ENCODE measurements at places on chromosomes 1 and 21.

GRCh38 chr1:36442337-36442736 lies 7.9 kb downstream of the OSCP1 start:
- no peak for DNase-seq

GRCh38 chr1:239939602-239940001 lies 152.1 kb upstream of the FMN2 start:
- no peak for DNase-seq

- no peak for DNase-seq
These were observed 24.8 kb upstream of the ITPKB start for GRCh38 chr1:226763905-226764264.

DNA sequence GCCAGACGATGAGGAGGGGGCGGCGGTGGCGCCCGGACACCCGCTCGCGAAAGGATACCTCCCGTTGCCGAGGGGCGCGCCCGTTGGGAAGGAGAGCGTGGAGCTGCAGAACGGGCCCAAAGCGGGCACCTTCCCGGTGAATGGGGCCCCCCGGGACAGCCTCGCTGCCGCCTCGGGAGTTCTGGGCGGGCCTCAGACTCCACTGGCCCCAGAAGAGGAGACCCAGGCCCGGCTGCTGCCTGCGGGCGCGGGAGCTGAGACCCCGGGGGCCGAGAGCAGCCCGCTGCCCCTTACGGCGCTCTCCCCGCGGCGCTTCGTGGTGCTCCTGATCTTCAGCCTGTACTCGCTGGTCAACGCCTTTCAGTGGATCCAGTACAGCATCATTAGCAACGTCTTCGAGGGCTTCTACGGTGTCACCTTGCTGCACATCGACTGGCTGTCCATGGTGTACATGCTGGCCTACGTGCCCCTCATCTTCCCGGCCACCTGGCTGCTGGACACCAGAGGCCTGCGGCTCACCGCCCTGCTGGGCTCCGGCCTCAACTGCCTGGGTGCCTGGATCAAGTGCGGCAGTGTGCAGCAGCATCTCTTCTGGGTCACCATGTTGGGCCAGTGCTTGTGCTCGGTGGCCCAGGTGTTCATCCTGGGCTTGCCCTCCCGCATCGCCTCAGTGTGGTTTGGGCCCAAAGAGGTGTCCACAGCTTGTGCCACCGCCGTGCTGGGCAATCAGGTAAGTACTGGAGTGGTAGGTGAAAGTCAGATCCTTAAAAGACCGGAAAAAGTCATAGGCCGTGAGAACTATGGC lies 588 bp downstream of the FLVCR1 start:
- DNase-seq, result no peak

DNA sequence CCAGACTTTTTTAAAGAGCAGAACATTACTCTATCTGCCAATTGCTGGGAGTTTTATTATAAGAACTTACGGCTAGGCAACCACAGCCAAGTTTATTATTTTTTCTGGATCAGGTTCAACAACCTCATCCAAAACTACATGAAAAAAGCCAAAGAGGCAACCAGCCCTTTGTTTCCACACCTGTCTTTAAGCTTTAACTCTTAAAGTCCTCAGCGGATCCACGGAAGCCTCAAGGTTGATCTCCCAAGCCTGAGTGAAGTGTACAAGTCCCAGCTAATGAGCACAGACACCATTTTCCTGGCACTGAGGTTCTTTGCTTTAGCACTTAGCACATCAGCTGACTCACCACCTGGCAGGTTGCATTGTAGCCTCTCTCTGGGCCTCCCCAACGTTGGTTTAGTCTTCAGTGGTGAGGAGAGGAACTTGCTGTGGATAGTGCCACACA lies 143.1 kb downstream of the TGFBR3 start:
- DNase-seq, result no peak

DNA sequence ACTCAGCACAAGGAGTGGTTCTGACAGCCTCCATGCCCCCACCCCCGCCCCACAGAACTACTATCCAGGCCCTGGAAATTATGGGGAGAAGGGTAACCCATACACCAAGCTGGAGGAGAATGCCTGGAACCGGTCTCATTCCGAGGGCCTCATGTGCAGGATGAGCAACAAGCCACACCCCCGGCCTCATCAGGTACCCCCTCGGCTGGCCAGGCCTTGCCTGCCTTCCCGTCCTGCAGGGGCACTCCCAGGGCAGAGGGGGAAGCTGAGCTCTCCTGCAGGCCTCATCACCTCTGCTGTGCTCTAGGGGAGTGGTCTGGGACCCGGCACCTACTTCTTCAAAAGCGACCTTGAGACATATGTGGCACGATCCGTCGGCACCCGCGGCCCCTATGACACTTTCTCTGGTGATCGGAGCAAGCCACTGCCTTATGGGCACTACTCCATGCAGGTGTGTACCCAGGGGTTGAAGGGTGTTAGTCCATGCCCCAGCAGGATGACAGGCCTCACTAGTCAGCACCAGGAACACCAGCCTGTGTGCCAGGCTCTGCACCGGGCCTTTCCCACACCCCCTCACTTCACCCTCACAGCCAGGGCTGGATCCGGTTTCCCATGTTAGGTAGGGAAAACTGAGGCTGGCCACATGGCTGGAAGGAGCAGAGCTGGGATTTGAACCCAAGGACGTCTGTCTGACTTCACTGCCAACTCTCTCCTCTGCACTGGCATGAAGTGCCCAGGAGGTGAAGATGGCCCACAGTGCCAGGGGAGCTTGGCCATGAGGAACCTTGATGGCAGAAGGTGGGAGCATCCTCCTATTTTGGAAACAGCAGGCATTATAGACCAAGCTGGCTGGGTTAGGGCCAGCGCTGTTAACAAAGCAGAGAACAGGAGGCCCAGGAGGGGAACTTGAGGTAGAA lies 10.9 kb upstream of the TTC22 start:
- DNase-seq, result no peak

DNA sequence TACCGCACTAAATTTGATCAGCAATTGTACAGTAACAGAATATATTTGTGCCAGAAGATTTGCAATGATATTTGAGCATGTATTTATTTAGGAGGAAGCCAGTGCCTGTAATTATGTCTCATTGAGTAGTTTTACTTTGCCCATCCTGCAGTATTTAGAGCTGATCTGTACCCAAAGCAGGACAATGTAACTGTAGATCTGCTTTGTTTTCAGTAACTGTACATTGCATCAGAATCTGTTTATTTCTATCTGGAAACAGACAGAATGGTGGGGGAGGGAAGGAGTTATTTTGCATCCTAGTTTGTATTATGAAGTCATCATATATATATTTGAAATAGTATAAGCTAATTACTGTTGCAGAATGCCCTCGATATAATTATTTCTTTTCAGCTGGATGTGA lies 36.2 kb upstream of the LRRC8C start:
- DNase-seq, result no peak

- no peak for DNase-seq
These were observed 70.1 kb downstream of the SLC25A24 start for GRCh38 chr1:108129999-108130398.

DNA sequence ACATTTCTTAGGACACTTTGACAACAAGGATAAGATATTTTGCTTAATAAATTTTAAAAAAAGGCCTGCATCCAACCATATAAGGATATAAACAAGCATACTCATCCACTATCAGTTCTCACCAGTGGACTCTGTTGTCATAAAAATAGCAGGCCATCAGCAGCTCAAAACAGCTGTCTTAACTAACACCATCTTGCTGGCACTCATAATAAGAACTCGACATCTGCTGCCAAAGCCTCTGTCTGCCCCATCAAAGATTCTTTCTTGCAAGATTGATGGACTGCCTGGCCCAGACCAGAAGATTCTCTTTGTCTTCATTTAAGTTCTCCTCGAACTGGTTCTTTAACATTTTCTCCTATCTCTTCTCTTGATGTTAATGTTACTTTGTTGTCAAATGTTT lies 10.1 kb downstream of the JMJD4 start:
- DNase-seq, result no peak

- DNase-seq, result no peak
These were observed 436.9 kb downstream of the PRDM2 start for GRCh38 chr1:14136881-14137280.

- DNase-seq, result no peak
These were observed 22.4 kb upstream of the ADGRB2 start for GRCh38 chr1:31786366-31787060.

DNA sequence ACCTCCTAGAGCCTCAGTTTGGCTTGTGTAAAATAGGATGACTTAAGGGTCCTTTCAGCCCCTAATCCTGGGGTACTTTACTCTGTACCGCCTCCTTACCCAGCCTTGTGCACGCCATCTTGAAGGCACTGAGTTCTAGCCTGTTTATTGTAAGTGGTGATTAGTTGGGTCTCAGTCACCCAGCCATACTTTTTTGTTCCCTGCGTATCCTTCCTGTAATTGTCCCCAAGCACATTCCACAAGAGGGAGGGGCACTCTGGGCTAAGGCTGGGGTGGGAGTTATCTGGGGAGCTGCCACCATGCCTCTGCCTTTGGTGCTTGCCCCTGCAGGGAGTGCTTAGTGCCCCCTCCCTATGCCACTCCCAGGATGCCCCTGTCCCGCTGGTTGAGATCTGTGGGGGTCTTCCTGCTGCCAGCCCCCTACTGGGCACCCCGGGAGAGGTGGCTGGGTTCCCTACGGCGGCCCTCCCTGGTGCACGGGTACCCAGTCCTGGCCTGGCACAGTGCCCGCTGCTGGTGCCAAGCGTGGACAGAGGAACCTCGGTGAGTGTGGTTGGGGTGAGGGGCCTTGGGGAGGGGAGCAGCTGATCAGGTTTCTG lies 856 bp downstream of the FDPS start:
- no peak for DNase-seq

DNA sequence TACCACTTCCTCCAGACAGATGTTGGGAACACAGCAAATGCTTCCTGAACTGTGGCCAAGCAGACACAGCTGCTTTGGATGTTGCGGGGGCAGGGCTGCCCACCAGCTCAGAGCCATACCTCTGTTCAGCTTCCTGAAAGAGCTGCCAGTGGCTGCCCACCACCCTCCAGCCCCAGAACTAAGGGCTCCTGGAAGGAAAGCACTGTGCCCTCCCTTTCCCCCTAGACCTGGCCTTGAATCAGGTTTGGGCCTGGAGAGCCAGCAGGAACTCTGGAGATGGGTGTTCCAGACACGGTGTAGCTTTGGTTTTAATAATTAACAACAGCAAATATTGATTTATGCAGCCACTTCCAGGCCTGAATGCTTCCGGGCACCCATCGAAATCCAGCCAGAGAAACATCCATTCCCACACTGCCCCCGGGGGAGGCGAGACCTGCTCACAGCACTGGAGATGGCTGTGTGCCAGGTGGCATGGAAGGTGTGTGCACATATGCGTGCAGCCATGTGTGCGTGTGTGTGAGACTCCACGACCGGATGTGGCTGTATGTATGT lies 45.7 kb downstream of the RAP1GAP start:
- DNase-seq, result no peak

DNA sequence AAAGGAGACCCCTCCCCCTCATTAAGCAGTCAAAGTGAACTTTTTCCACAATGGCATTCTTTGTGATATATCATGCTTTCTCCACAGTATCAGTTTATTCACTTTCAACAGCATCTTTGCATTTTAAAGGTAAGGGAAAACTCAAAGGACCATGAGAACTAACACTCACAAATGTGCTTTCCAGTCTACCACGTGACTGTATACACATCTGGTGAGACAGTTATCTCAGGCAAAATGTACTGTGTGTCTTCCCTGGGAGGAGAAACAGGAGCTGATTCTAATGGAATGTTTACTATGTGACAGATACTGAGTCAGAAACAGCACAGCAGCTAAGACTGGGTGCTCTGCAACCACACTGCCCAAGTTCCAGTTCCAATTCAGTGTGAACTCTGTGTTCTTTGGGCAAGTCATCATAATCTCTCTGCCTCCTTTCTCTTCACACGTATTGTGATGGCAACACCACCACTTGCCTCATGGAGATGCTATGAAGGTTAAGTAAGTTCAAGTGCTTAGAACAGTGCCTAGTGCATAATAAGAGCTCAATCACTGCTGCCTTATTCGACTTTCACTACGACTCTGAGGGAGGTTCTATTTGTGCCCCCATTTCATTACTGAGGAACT lies 79.0 kb downstream of the SLC45A1 start:
- peak; percentile 36 for DNase-seq

DNA sequence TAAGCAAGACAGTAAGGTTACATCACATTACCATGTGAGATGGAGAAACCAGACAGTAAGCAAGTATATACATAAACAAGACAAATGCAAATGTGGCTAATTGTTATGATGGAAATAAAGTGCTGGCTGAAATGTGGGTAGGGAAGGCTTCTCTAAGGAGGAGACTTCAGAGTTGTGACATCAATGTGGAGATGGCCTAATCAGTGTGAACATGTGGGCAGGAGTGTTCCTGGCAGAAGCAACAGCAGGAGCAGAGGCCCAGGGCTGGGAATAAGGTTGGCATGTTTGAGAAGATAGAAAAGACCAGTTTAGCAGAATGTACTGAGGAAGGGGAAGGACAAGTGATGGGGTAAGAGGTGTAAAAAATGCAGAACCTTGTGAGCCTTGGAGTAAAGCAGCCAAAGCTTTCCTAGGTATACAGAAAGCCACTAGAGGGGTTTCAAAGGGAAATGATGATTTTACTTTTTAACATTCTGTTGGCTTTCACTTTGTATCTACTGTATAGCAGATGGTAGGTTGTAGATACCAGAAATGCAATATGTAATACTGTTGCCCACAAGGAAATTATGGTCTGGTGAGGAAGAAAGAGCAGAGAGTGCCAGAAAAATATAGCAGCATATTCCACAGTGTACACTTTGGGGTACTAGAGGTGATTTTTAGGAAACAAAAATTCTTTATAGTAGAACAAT lies 197.4 kb downstream of the FGGY start:
- peak; percentile 64 for DNase-seq

DNA sequence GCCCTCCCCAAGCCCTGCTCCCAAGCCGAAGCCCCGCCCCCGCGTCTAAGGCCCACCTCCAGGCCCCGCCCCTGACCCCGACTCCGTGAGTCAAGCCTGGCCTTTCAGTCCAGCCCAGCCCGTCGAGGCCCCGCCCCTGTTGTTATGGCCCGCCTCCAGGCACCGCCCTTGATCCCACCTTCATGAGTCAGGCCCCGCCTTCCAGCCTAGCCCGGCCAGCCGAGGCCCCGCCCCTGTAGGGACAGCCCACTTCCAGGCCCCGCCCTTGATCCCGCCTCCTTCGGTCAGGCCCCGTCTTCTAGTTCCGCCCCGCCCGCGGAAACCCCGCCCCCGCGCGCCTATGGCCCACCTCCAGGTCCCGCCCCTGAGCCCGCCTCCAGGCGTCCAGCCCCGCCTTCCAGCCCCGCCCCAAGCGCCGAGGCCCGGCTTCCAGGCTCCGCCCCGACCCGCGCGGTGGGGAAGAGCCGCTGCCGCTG lies 247 bp upstream of the DOP1B start:
- DNase-seq, result peak; percentile 100

DNA sequence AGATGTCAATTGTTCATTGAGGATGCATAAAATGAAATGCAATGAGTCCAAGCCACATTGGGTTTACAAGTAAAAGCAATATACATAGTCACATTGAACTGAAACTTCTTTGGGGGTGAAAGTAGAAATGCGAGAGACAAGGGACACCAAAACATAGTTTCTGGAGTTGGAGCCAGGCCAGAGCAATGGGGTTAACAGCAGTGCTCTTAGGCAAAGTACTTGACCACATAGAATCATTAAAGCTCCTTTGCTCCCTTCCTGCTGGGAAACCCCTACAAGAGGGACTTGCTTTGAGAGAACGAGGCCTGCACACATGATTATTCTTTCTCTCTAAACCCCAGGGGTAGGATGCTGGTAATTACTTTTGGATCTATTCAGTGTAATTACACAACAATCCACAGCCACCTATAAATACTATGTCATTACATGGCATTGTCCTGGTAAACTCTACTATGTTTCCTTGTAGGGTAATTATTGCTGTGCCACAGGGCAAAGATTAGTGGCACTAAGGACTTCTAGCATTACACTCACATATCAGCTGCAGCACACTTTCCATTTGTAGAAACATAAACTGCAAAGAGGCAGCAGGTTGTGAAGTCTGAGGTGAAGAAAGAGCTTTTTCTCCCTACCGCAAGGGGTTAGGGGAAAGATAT lies 421.6 kb upstream of the PBX1 start:
- DNase-seq, result no peak
